ENCODE measurements at places on chromosomes 2 and 18. TPM values are rescaled to one million over a fixed set of nuclear protein-coding genes. Genes with fewer than 3 reads are reported as not detected.

GRCh38 chr18:55778788-55779690 lies 191.0 kb upstream of the TCF4 start:
- peak; percentile 66 for DNase-seq

GRCh38 chr2:39017334-39017733 lies 103.5 kb downstream of the SOS1 start:
- DNase-seq, result no peak

GRCh38 chr2:155965415-155966063 lies 367.0 kb downstream of the NR4A2 start:
- DNase-seq, result peak; percentile 21

- DNase-seq, result no peak
Measured at GRCh38 chr2:102262216-102263129, 48.9 kb upstream of the IL1RL1 start.

GRCh38 chr2:20666304-20667150 lies at the start of gene GDF7:
Gene GDF7 (plus strand): TSS chr2:20667144. CDS start chr2:20667240, 96 bp downstream.
- peak; percentile 89 for DNase-seq

DNA sequence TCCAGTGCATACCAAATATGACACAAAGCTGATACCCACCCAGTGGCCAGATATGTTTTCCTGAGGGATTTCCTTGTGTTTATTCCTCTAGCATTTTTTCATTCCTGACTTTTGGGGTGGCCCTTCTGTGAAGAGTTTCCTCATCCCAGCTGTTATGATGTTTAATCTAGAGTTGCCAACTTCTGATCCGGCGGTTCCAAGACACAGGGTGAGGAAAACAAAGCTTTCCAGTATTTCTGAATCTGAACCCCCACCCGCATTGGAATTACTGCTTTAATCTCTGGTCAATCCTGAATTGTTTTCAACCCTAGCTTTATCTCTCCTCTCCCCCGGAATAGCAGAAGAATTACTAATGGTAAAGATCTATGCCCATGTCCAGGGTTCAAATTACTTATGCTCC lies 39.2 kb upstream of the PNPT1 start:
- DNase-seq, result no peak

The REG3A gene
- total RNA-seq, result not detected

The CD8B2 gene
- not detected for total RNA-seq

The SLC16A14 gene
- total RNA-seq, result under 0.01 TPM
